ENCODE measurements at places on chromosomes 12 and 14.

- no peak overlapping the region for H3K4me3 ChIP-seq
- no peak for DNase-seq
- H3K27me3 ChIP-seq, result no peaks in the 10 kb centered on the region
Measured at GRCh38 chr14:52871606-52872005, 79.2 kb downstream of the FERMT2 start.

DNA sequence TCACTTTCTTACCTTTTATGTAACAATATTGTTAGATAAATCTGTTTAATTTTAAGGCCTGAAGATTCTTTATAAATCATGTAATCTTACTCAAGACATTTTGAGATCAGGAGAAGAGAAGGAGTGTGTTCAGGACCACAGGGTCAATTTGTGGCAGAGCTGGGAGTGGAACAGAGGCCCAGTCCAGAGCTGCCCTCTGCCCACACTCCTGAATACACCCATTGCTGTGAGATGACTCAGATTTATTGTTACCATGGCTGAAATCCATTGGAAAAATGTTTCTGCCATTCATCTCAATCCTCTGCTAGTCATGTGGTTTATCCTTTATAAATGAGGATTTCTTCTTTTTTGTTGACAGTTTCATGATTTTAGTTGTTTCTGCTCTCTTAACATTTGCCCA, 100.5 kb upstream of the STXBP6 start:
- H3K36me3 ChIP-seq, result no peaks in the 10 kb centered on the region
- DNase-seq, result no peak
- no peak overlapping the region for H3K4me3 ChIP-seq
- peaks cover 18% of the 10 kb centered on the region for H3K27me3 ChIP-seq
- H3K4me1 ChIP-seq, result no peaks in the 10 kb centered on the region

GRCh38 chr14:76986231-76986565, 42.3 kb downstream of the IRF2BPL start:
- peaks cover 14% of the 10 kb centered on the region for H3K4me1 ChIP-seq
- H3K27ac ChIP-seq, result no peak overlapping the region
- no peaks in the 10 kb centered on the region for H3K27me3 ChIP-seq
- H3K4me3 ChIP-seq, result no peak overlapping the region
- no peaks in the 10 kb centered on the region for H3K36me3 ChIP-seq

DNA sequence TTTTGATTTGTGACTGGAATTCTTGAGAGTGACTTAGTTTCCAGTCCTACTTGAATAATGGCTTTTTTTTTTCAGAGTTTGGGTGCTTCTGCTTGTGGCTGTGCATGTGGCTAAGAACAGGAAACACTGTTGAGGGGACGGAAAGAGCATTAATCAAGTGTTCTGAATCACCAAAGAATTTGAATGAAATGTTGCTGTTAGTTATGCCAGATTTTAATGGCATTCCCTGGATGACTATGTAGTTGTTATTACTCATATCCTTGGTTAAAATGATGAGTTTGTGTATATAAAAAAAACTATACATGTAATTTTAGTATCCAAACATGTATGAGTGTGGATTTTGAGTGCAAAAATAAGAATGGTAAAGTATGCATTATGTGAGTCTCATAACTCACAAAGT, 347.9 kb downstream of the BCAT1 start:
- no peaks in the 10 kb centered on the region for H3K36me3 ChIP-seq
- H3K27me3 ChIP-seq, result no peaks in the 10 kb centered on the region
- no peak overlapping the region for H3K4me3 ChIP-seq
- no peak overlapping the region for H3K27ac ChIP-seq

GRCh38 chr12:104478396-104479122, 21.8 kb downstream of the CHST11 start:
- no peaks in the 10 kb centered on the region for H3K36me3 ChIP-seq
- no peak overlapping the region for H3K27ac ChIP-seq
- DNase-seq, result no peak
- peaks cover 23% of the 10 kb centered on the region for H3K27me3 ChIP-seq
- H3K4me3 ChIP-seq, result no peak overlapping the region
- no peaks in the 10 kb centered on the region for H3K4me1 ChIP-seq

- H3K27me3 ChIP-seq, result no peaks in the 10 kb centered on the region
- H3K4me1 ChIP-seq, result peaks cover 16% of the 10 kb centered on the region
- DNase-seq, result no peak
- H3K4me3 ChIP-seq, result no peak overlapping the region
Measured at GRCh38 chr14:93056840-93057585, 58.7 kb downstream of the ITPK1 start.
